ENCODE measurements at places on chromosomes 2 and 18.

GRCh38 chr18:57856128-57856527 is 53.0 kb upstream of the ATP8B1 start:
- DNase-seq, result no peak

DNA sequence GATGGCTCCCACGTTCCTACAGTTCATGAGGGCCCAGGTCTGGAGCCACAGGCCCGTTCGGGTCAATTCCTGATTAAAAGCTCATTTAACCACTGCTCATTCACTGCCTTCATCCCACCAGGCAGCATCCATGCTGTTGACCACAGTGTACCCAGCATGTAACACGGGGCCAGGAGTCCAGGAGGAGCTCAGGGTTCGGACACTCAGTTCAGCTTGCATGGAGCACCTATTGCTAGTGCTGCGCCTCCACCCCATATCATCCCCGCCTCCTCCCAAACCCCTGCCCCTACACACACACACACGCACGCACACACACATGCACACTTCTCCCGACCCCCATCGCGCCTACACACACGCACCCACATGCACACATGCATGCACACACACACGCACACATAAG is 72.9 kb upstream of the SNTG2 start:
- DNase-seq, result no peak

DNA sequence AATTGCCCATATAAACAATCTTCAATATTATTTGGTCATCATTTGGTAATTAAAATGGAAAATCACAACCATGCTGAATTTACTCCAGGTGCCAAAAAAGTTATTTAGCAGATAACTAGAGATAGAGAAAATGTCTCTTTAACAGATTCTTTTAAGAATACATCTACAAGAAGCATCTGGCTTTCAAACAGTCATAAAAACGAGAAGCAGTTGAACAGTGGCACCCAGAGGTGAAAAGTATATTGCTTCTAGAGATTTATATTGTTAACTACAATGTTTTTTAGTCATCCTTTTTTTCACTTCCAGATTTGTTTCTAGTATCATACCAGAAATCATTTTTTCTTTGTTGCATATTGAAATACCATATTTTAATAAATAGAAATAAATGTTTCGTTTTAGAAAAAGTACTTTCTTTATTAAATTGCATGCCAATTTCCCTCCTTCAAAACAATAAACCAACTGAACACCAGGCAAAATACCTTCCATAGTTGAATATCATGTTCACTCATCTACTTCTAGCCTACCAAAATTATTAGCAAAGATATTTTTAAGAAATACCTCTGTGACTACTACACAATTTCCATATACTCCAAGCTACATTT is 65.4 kb upstream of the HNRNPA3 start:
- DNase-seq, result no peak

DNA sequence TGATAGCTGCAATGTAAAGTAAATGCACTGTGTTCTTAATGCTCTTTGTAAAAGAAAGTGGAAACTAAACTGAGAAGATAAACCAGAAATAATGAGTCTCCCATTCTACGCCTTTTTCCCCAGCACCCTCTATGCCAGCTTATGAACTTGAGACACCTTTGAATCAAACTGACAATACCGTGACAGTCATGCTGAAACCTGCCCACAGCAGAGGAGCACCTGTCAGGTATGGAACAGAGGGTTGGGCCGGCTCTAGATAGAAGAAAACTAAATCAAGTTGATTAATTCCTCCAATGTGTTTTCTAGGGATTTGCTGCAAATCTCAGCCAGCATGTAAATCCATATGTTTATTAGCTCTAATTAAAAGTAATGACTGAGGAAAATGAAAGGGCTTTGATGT is 520.6 kb upstream of the RAB12 start:
- DNase-seq, result no peak

- no peak for DNase-seq
These were observed 260.6 kb upstream of the LINC00305 start for GRCh38 chr18:64409511-64409910.

- no peak for DNase-seq
These were observed 221.6 kb downstream of the RAD51AP2 start for GRCh38 chr2:17296686-17297085.

GRCh38 chr2:84878459-84878858 is 2.4 kb downstream of the TRABD2A start:
- no peak for DNase-seq

DNA sequence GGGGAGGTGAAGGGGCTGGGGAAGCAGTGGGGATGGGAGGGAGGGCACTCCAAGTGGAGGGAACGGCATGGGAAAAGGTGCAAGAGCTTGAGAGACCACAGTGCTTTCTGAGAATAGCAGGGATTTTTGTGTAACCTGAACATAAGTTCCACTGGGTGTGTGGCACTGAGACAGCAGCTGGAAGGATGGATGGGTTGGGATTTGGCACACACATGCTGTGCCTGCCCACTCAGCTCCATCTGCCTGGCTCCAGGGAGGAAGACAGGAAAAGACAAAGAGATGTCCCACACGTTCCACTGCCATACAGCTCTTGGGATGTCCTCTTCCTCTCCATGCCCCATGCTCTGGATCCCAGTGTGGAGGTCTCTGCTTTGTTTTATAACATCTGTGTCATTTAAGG is 114.1 kb upstream of the TEX51 start:
- DNase-seq, result no peak

- DNase-seq, result no peak
These were observed 81.1 kb upstream of the CD302 start for GRCh38 chr2:159879051-159879604.

DNA sequence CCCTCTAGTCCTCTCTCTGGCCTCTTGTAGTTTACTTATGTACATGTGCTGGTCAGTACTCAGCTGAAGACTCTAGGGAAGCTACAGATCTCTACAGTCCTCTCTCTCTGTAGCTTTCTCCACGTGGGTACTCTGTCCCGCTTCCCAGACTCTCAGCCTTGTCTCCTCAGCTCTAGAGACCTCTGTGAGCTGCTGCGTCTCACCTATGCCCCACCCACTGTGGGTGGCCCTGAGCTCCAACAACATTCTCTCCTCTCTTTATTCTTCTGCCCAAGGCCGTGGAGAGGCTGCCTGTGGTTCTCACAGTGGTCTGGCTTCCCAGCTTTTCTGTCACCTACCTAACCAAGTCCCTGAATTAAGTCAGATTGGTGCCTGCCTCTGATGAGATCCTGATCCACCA is 33.4 kb downstream of the MFSD6 start:
- DNase-seq, result no peak

- no peak for DNase-seq
These were observed 68.2 kb downstream of the HS1BP3 start for GRCh38 chr2:20582600-20583221.

DNA sequence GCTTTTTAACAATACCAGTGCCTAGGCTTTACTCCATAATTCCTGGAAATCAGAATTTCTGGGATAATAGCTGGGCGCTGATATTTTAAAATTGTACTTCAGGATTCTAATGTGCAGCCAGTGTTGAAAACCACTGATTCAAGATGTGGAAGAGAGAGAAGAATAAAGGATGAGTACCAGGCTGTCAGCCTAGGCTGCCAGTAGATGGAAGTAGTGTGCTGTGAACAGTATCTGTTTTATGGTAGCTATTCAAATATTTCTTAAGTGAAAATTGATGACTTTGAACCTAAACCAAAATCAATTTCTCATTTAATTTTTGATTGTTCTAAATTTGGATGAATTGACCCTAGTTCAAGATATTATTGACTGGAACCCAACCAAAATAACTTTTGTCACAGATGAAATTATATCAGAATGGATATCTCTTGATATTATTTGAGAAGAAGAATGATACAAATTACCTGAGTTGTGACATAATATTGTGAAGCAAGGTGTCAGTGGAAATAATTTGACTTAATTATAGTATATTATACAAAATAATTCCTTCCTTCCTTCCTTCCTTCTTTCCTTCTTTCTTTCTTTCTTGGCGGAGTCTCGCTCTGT is 88.0 kb downstream of the COMMD1 start:
- DNase-seq, result peak; percentile 4

DNA sequence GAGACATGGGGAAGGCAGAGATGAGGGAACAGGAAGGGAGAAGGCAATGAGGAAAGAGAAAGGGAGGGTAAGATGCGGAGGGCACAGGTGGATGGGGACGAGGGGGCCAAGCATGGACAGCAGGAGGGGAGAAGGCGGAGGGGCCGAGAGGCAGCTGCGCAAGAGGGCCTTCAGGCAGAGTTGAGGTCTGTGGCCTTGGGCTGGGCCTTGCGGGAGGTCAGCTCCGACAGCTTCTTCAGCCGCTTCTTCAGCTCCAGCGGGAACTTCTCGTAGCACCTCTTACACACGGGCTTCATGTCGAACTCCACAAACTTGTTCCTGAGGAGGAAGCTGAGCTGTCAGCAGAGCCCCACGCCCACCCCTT is 6.9 kb upstream of the GPR17 start:
- no peak for DNase-seq

GRCh38 chr2:45980161-45980865 is 316.9 kb upstream of the EPAS1 start:
- no peak for DNase-seq

DNA sequence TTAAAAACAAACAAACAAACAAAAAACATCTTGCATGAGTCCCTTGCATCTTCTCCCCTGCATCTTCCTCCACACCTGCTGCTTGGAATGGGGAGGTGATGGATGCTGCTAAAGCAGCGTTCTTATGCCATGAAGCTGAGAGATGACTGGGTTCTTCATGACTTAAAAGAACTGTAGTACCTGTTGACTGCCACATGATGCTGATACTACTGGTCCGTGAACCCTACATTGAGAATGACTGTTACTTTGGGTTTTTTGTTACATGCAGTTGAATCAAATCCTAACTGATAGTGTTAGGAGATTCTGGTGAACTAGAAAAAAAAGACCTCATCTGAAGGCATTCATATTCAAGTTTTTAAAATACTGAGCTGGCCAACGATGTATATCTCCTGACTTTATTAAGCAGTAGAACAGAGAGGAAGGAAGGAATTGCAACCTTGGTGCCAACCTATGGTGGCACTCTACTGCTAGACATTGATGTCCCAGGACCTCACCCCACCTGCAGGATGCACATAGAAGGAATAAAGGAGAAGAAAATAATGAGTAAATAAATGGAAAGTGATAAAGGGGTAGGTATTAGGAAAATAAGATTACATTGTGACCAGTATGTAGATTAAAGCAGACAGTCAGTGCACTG is 63.2 kb upstream of the SPAG16 start:
- no peak for DNase-seq

DNA sequence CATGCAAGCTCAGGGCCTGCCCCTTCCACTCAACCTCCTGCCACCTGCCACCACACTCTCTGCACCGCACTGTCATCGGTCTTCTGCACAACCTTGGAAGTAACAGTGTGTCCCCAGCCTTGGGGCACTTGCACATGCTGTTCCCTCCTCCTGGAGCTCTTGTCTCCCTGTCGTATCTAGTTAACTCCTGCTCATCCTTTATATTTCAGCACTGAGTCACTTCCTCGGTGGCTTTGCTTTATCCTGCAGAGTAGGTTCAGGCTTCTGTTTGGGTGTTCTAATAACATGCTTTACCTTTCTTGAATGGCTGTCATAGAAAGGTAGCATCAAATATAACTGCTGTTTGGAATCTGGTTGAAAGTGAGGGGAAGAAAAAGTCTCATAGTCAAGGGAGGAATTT is 25.3 kb downstream of the PAX8 start:
- no peak for DNase-seq

GRCh38 chr2:80302314-80303005 is 2.1 kb downstream of the LRRTM1 start:
- DNase-seq, result no peak

- no peak for DNase-seq
These were observed 119.3 kb upstream of the ZSWIM2 start for GRCh38 chr2:186968277-186968676.

DNA sequence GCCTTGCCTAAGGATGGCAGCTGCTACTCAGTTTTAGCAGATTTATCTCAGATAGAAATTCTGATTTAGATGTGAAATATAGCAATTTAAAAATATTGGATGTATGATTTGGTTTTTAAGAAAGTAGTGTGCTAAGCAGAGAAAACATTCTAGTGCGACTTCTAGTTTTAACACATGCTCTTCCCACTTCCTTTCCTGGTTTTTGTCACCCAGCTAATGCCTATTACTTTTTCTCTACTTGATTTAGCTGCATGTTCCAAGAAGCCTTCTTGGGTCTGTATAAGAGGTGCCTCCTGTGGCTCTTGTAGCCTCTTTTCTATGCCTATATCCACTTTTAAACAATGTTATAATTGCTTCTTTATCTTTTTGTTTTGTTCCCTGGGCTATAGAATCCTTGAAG is 53.0 kb downstream of the GPD2 start:
- DNase-seq, result no peak

DNA sequence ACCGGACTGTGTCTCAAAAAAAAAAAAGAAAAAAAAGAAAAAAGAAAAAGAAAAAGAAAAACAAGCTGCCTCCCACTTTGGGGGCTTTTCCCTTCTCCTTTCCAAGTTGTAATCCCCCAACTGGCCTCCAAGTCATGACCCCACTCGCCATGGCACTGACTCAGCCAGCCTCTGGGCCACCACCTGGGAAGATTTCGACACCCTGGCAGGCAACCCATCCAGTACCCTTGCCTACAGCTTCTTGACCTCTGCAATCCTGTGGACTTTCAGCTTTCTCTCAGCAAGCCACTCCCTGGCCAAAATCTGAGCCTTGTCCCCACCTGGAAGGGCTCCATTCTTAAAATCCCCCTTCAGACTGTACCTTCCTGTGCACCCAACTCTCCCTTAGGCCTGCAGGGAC is 22.3 kb upstream of the FOSL2 start:
- no peak for DNase-seq

- no peak for DNase-seq
These were observed 33.8 kb downstream of the PRELID3A start for GRCh38 chr18:12441475-12442034.

GRCh38 chr18:49617865-49618264 is 56.0 kb downstream of the LIPG start:
- no peak for DNase-seq

- DNase-seq, result no peak
These were observed 79.3 kb downstream of the RBM43 start for GRCh38 chr2:151182396-151182795.
